Astrocyte of the cerebellum (primary cell): ENCODE measurements at places on chromosomes 11 and 22.

GRCh38 chr22:27154717-27155116 is 497.3 kb downstream of the MIAT start:
- no peak for DNase-seq

DNA sequence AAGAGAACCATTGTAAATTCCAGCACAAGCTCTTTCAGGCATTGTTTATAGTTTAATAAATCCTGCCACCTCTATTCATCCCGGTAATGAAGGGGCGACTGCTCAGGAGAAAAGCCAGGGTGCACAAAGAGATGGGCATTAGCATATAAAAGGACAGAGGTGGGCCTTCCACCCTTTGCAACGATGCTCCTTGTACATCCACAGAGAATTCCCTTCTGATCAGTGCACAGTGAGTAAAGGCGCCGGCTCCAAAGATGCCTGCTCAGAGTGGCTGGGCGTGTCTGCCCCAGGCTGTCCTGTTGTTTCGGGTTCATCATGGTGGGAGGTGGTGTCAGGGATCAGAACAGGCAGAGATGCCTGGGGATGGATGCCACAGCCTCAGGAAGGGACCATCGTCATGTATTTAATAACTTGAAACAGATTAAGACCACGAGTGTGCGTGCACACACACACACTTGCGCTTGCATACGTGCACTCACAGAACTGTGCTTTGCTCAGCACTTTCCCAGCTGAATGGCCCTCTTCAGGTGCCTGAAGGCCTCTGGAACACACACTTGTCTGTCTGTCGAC is 305.0 kb downstream of the TBC1D22A start:
- no peak for DNase-seq

DNA sequence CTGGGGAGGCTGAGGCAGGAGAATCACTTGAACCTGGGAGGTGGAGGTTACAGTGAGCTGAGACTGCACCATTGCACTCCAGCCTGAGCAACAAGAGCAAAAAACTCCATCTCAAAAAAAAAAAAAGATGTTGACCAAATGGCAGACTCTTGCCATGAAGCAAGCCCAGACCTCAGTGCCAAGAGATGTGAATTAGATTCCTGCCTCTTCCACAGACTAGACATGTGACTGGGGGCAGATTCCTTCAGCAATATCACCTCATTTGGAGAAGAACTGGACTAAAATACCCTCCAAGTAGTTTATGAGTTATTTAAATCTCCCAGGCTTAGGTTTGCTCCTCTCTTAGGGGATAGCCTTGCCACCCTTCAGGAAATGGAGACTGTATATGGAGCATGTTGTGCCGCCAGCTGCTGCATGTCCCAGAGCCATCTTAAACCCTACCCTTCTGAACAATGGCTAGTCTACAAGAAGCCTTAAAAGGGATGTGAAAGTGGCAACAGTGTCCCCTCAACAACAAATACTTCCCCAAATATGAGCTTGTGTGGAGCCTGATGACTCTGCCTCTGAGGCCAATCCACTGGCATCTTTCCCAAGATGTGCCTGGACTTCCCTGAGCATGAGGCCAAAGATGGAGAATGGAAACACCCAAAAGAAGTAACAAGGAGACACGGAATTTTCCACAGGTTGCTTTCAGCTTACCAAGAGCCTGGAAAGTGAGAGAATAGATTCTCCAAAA is 763 bp upstream of the MS4A7 start:
- DNase-seq, result no peak

DNA sequence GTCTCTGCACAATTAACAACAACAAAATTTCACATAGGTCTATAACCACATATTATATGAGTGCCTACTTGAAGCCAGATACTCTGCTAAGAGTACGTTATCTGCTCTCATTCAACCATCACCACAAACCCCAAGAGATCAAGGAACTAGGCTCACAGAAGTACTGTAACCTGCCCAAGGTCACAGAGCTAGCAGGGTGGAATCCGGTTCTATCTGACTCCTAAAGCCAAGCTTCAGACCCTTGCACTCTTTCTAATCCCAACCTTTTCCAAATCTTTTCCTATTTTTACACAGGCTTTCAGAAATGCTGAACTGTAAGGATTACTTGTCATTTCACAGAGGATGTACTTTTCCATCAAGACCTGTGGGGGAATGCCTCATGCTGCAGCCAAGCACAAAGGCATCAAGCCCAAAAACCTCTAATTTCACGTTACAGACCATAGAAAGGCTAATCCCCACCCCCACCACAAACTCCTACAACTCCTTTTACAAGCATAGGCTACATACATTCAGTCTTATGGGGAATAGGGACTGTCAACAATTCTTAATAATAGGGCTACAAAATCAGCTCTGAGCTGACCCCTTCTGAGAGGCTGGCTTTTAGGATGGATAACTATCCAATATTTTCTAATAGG is 927 bp downstream of the PRCP start:
- DNase-seq, result no peak

- DNase-seq, result no peak
Measured at GRCh38 chr11:59273373-59273841, 60.7 kb upstream of the MPEG1 start.

DNA sequence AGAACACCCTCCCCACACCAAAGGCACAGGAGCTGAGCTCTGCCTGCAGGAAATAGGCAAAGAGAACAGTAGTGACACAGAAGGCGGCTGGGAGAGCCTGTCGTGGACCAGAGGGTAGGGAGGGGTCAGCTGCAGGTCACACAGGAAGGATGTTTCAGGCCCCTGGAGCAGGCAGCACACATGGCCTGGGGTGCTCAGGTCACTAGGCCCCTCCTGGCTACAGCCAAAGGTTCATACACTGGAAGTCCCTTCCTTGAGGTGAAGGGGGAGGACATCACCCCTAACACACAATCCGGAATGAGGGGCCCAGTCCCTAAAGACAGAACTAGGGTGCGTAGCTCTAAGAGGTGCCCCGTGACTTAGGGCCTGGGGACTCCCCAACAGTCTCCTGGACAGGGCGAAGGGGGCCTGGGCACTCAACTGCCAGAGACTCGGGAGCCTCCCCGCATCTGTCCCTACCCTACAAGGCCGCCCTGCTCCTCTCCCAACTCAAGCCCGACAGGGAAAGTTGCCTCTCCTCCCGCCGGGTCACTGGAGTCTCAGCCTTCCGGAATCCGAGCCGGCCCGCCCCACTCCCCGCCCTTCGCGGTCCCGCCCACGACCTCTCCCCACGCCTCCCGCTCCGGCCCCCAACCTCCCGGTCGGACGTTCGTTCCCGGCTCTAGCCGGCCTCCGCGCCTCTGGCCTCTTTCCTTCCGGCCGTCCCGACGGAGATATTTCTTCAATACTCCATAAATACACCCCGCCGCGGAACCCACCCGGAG is at the start of gene CYB5R2:
CYB5R2 (minus strand) TSS at position 541 of the 764 bp plus-strand sequence. CDS start 675 bp downstream, outside the sequence.
- DNase-seq, result no peak

DNA sequence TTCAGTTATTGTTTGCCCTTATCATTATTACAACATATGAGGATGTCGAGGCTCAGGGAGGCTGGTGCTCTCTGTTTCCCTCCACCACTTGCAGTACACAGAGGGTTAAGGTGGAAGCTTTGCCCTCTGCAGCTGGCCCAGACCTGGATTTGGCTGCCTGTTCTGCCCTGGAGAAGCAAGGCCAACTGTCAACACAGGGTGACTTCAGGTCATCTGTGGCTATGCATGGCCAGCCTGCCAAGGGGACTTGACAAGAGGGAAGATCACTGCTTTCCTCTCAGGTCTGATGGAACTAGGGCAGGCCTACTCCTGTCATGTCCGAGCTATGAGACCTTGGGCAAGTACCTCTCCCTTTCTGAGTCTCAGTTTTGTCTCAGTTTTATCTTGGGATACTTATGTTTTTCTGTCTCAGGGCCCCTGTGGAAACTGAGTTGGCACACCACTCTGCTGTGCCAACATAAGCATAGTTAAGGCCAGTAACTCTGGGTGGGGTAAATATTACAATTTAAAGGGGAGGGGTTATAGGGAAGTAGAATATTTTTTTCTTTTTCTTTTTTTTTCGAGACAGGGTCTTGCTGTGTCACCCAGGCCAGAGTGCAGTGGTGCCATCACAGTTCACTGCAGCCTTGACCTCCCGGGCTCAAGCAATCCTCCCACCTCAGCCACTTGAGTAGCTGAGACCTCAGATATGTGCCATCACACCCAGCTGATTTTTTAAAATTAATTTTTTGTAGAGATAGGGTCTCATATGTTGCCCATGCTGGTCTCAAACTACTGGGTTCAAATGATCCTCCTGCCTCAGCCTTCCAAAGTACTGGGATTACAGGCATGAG is 2.4 kb upstream of the THRSP start:
- DNase-seq, result no peak

GRCh38 chr11:19345519-19345847 is 104.7 kb upstream of the E2F8 start:
- no peak for DNase-seq
